ENCODE measurements at places on chromosomes 12 and 14.

GRCh38 chr14:104975481-104976197 lies 2.5 kb downstream of the AHNAK2 start:
- no peak for DNase-seq

GRCh38 chr14:69285661-69286255 lies 25.8 kb downstream of the GALNT16 start:
- DNase-seq: no peak

GRCh38 chr12:110846615-110847566 lies at the start of gene CCDC63:
TSS of gene CCDC63 (plus strand) at chr12:110846987. CDS start at chr12:110852955, 5,968 bp downstream.
- DNase-seq: no peak

DNA sequence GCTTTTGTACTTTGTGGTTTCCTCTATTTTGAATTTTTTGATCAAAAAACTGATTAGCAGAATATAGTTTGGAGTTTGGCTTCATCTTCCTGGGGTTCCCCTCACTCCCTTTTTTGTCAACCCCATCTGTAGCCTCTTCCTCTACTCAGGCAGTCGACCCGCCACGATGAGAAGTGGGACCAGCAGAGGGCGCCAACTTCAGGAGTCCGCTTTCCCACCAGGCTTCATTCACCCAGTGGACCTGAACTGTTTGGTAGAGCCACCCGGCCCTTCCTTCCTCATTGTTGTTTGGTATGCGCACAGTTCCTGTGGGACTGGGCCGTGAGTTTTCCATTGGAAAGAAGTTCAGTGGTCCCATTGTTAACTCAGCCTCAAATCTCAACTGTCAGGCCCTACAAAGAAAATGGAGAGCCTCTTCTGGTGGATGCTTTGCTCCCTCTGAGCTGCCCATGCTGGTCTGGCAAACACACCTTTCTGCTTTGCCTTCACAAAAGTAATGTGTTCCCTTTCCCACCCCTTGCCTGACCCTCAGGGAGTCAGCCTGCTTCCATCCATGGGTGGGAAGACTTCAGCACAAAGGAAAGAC lies 21.7 kb downstream of the TMBIM6 start:
- peak; percentile 60 for DNase-seq

DNA sequence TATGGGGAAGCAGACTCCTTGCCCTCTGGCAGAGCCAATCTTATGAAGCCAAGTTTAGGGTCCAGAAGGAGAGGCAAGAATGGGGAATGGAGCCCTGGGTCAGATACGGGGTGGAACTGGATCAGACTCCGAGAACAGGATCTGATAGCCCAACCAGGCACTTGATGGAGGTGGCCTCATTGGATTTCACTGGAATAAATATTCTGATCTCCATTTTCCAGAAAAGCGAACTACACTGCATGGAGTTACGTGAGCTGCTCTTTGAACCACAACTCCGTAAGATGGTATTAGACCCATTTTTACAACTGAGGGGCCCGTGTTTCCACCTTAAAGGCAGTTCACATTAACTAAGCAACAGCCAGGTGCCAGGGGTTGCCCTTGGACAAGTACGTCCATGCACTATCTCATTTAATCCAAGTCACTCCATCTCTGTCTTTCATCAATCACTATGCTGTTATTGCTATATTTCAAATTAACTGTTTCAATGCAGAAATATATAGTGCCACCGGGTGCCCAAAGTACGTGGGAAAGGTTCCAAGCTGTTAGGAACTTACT lies 155.2 kb downstream of the BCL11B start:
- DNase-seq: no peak

- DNase-seq: no peak
Observed at GRCh38 chr14:85093631-85094330, 436.2 kb upstream of the FLRT2 start.

GRCh38 chr12:71601546-71601945 lies 62.1 kb downstream of the ZFC3H1 start:
- no peak for DNase-seq
